Mesothelial cell of epicardium (in vitro differentiated cells): ENCODE measurements at places on chromosomes 16 and 17.

- no peak for DNase-seq
Measured at GRCh38 chr16:55925242-55925641, 50.1 kb upstream of the CES5A start.

DNA sequence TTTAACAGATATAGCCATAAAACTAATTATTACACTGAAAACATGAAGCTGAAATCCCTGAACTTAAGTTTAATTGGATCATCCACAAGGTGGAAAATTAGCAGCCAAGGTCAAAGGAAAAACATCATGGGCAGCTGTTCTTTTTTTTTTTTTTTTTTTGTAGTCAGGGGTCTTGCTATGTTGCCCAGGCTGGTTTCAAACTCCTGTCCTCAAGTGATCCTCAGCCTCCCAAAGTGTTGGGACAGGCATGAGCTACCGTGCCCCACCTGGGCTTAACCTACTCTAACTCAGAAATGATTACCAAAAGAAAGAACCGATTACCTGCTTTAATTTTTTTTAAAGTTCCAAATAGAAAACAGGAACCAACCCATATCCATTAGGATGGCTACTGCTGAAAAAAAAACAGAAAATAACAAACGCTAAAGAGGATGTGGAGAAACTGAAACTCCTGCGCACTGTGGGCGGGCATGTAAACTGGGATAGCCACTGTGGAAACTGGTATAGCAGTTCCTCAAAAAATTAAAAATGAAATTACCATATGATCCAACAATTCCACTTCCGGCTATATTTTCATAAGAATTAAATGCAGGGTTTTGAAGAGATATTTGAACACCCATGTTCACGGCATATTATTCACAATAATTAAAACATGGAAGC, 8.6 kb downstream of the CMC2 start:
- no peak for DNase-seq

- no peak for DNase-seq
Measured at GRCh38 chr17:12136243-12136642, 115.6 kb downstream of the MAP2K4 start.

DNA sequence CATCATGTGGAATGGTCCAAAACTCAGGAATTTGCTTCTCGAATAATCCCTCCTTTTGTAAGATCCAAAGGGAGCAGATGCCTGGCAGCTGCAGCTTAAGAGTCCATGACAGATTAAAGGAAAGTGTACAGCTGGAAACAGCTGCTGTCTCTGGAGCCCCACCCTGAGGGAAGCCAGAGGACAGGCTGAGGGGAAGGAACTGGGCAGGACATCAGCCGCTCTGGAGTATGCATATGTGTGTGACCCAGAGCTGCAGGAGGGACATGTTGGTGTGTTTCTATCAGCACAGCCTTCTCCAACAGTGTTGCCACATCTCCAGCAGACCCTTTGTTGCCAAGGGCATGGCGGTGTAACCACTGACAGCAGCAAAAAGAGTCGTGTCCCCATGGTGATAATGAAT, 46.2 kb downstream of the CYB561 start:
- no peak for DNase-seq

DNA sequence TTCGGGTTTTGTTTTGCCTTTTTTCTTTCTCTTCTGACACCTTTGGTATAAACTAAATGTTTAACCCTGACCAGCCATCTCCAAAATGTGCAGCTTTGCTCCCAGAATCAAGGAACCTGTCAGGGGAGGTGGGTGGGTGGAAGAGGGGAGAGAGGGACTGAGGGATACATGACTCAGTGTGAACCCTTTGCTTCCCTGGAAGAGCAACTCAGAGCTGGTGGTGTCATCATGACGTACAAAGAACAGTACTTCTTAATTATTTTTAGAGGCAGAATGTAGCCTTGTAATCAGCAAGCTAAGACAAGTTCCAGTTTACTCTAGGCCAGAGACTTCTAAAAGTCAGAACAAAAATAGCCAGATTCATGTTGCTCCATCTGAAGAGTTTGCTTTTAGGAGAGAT, 119.6 kb upstream of the HAS3 start:
- DNase-seq: no peak

- no peak for DNase-seq
Measured at GRCh38 chr16:68426347-68426652, 22.0 kb downstream of the SMPD3 start.

GRCh38 chr16:7997966-7998365, 592.3 kb downstream of the TMEM114 start:
- DNase-seq: no peak

DNA sequence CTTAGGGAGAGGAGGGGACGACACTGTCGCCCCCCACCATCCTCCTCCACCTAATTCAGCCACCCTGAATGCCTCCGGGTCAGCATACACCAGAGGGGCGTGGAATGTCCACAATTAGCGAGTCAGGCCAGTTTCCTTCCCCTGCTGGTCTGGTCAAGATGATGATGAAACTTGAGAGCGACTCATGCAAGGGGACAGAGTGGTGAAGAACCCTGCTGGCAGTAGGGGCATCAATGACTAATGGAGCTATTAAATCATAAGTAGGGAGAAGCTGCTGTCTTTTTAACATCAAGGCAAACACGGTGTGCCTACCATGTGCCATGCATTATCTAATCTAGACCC, 7.2 kb downstream of the SPACA3 start:
- no peak for DNase-seq

GRCh38 chr17:48726916-48727286, 1.6 kb downstream of the HOXB13 start:
- no peak for DNase-seq

DNA sequence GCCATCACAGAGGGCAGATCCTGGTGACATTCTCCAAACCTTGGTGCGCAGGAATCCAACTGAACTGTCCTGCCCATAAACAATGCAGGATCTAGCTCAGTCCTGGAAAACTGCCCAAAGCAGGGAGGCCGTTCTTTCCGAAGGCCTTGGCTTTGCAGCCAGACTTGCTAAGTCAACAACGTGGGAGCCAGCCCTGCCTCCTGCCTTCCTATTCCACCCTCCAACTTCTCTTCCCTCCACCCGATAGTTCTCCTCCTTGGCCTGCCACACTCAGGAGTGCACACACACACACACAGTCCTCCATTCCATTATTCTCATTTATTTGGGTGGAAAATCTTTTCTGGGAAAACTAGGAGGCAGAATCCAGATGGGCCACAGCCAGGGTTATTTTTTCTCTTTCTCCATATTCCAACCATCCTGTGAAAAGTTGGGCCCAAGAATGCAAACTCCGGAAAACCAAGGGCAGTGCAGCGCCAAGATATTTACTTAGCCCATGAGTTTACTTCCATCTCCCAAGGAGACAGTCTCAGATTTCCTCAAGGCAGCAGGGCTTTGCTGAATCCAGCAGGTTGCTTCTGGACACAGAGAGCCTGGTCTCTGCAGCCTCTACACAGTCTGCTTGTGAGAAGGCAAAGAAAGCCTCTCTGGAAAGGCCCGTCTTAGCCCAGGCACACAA, 15.8 kb downstream of the COPRS start:
- DNase-seq: no peak

- no peak for DNase-seq
Measured at GRCh38 chr16:6749698-6750097, 582.9 kb upstream of the RBFOX1 start.

- DNase-seq: no peak
Measured at GRCh38 chr17:75869282-75870141, 8.9 kb downstream of the TRIM47 start.

DNA sequence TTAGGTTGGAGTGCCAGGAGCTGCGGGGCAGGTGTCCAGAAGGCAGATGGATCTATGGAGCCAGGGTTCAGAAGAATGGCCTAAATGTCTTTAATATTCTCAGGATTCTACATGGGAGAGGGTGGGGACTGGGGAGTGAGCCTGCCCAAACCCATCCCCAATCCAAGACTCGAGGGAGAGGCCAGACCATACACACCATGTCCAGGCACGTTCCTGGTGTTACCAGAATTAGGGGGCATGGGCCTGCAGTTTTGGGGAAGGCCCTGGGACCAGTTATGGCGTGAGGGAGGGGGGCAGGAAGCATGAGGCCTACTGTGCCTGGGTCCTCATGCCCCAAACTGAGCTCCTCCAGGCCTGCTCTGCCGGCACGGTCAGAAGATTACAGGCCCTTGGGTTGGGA, 1.9 kb downstream of the TAX1BP3 start:
- no peak for DNase-seq

GRCh38 chr17:76467366-76467765, at the start of gene AANAT:
Gene AANAT, plus strand, starts transcription at chr17:76467603. Its CDS starts 1,144 bp downstream, at chr17:76468747.
- DNase-seq: no peak

GRCh38 chr17:57781386-57782061, 36.4 kb upstream of the CCDC182 start:
- no peak for DNase-seq

DNA sequence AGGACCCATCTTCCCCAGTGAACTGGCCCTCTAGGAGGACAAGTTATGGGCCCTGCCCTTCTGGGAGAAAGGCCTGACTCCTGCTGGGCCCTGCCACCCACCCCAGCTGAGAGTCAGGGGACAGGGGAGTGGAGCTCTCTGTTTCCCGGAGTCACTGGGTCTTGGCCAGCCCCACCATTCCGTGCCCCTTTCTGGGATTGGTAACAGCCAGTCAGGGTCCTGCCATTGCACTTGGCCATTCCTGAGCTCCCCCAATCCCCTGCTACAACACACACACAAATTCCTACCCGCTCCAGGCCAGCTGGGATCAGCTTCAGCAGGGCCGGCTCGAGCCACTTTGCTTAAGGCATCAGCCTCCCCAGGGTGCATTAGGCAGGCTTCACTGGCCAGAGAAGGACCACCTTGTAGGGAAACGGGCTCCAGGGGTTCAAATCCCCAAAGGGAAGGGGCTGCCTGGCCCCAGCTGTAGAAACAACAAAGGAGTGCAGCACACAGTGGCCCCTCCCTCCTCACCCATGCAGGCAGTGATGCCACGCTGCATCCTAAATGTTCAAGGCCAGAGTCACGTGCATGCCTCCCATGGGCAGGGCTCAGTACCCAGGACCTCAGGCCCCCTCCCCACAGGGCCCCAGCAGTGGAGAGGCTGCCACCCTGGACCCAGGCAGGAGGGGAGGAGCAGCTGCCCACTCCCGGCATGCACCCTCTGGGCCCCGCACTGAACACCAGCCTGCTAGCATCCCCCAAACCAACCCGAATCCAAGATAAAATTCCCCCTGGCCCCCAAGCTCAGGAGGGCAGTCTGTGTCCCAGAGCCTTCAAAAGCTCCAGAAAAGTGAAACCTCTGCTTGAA, 37.7 kb downstream of the C16orf78 start:
- DNase-seq: no peak

GRCh38 chr17:67829331-67829730, 4.0 kb downstream of the BPTF start:
- no peak for DNase-seq

- peak; percentile 64 for DNase-seq
Measured at GRCh38 chr17:34156741-34157589, 98.1 kb upstream of the CCL2 start.

DNA sequence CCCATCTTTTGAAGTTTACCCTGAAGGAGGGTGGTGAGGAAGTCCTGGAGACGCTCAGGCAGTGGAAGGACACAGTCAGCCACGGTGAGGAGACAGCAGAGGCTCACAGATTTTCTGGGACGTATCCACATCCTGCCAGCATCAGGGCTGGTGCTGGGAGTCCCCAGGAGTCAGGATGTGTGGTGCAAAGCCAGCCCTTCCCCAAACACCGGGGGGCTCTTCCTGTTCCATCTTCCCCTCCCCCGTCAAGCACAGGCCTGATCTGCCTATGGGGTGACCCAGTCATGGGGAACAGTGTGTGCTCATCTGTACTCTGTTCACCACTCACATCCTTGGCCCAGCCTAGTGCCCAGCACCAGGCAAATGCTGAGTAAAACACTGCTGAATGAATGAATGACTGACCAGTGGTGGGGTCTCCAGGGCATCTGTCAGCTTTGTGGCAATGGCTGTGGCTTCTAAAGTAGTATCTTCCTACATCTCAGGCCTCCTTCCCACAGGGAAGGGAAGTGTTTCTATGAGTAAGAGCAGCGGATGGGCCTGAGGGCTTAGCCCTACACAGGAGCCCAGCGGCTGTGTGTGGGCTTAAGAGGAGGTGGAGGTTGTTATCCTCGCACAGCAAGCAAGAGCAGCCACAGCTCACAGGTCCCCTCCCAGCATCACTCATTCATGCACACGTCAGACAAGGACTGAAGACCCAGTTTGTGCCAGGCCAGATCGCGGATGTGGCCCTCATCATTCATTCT, 23.3 kb downstream of the NOS2 start:
- DNase-seq: no peak
